ENCODE measurements at places on chromosomes 3 and 15.
A peak's percentile ranks its signal among the peaks of the same experiment; 100 is the strongest.

DNA sequence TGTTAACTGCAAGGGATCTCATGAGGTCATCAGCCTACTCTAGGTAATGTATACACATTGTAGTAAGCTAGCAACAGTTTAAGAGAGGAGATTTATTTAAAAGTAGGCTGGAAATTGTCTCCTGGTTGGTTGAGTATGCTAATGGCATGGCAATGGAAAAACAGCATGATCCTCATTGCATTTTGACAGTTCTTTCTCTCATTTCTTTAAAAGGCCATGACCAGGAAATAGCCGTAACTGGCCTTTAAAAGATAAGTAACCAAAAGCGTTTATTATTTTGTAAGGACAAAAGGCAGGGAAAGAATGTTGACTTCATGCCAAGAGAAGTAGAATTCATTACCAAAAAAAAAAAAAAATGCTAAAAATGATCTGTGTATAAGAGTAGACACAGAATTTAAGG lies 310.3 kb downstream of the FGF12 start:
- DNase-seq: no peak

DNA sequence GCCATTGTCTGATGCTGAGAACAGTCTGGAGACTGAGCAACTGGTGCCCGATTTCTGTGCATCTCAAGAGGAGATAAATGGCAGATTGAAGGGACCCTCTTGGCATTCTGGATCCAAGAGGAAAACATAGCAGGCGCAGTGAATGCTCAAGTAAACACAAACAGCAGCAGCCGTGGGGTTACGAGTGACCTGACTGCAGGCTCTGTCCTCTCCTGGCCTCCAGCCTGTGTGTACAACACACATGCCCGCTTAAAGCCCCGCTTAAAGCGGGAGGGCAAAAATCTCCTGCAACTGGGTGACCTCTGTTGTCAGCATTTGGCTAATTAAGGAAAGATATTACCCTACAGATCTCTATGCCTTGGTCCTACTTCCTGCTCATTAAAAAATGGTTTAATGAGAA lies 120.5 kb downstream of the GREM1 start:
- no peak for DNase-seq

DNA sequence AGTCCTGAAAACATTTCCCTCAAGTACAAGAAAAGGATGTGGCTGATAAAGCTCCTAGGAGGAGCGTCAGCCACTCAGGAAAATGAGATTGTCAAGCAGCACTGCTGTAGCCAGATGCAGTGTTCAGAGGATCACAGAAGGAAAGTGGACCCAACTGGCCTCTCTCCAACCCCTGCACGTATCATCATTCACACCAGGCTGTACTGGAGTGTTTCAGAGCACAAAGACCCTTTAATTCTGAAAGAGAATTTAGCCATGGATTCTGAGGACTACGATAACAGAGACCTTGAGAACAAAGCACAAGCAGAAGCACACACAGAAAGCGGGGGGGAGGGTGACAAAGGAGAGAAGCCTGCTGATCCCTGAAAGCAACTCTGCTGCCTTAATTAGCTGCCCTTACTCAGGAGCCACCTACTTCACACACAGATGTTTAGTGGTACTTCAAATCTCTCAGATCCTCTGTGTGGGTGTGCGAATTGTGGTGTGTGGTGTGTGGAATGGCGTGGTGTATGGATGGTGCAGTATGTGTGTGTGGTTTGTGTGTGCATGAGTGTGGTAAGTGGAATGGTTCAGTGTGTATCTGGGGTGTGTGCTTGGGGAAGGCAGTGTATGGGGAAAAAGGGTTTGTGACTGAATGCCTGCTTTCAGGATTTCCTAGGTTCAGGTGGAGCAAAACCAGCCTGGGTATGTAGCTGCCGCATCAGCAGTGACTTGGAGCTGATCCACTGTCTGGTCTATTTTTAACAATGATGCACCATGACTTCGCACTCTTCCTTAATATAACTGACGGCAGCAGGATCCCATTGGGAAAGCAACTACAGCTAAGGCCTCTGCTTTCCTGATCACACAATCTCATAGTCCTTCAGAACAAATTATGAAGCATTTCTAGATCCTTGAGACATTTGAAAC lies 192.5 kb downstream of the RSL24D1 start:
- DNase-seq: no peak

GRCh38 chr15:62539236-62539635 lies 374.2 kb upstream of the C2CD4B start:
- no peak for DNase-seq

- DNase-seq: no peak
Measured at GRCh38 chr15:90930861-90931574, 1.3 kb downstream of the HDDC3 start.

- no peak for DNase-seq
Measured at GRCh38 chr3:27458929-27459328, 25.3 kb downstream of the SLC4A7 start.

DNA sequence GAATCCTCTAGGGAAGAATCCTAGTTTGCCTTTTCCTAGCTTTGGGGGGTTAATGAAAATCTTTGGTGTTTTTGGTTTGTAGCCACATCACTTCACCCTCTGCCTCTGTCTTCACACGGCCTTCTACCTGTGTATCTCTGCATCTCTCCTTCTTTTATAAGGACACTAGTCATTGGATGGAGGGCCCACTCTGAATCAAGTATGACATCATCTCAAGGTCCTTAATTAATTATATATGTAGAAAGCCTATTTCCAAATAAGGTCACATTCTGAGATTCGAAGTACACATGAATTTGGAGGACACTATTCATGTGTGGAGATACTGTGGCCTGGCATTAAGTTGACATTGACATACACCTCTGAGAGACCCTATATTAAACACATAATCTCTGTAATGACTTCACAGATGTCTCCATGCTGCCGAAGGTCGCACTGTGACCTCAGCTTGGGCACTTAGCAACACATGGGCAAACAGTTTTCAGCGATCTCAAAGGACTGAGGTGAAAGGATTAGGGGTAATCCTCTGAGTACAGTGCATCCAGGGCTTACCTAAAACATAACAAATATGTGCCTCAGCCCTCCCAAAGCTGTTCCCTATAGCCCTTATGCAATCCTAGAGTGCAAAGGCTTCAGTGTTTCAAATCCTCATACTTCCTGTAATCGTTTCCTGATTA lies 446.0 kb downstream of the FGF12 start:
- DNase-seq: no peak

DNA sequence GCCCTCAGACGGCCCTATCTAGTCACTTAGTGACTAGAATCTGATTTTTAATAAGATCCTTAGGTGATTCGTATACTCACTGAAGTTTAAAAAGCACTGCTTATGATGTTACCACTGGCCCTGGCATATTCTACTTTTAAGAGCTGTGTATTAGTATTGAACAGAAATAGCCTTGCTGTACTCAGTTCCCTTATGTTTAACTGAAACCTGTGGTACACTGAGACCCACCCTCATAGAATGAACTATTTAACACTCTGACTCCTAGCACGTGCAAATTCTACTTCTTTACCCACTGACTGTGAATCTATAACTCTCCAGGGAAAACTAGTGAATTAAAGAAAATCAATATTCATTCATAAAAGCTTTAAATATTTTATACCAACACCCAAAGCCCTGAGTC lies 108.9 kb downstream of the CCNL1 start:
- DNase-seq: no peak

DNA sequence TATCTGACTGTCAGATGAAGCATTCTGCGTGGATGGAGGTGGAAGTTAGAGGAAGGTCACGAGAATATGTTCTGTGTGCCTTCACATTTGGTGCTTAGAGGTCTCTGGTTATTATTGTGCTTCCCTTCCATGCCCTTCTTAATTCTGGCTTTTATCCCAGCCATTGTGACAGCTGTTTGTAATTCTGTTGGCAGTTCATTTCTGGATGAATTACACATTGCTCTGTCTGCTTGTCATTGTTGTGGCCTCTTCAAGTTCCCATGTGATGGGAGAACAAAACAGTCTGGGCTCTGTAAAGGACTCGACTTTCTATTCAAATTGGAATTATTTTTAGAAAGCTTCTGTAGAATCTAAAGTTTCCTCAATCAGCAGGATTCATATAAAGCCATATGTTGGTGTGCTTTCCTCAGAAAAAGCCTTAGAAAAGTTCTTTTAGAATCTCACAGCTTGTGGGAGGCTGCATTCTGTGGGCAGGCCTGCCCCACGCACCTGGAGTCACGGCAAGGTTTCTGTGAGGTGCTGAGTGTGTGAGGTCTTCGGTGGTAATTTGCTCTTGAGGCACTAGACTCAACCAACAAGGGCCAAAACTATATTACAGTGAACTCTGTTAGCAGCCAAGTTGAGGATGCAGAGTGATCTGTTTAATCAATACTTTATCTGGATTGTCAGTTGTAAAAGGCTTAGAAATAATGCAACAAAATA lies 397.4 kb upstream of the AZI2 start:
- DNase-seq: no peak

DNA sequence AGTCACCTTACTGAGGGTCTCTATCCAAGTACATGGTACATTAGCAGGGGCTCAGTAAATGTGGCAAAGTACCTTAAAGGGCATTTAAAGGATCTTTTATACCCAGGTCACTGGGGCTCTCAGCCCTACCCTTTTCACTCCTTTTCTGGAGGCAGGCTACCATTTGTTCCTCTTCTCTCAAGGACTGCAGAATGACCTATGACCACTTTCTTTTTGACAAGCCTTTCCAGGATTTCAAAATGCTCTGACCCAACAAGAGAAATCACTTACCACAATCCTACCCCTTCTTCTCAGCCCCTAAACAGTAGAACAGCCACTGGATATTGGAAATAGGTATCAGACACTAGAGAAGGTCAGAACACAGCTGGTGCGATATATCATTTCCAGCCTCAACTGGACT lies 221.8 kb upstream of the TPRG1 start:
- no peak for DNase-seq

DNA sequence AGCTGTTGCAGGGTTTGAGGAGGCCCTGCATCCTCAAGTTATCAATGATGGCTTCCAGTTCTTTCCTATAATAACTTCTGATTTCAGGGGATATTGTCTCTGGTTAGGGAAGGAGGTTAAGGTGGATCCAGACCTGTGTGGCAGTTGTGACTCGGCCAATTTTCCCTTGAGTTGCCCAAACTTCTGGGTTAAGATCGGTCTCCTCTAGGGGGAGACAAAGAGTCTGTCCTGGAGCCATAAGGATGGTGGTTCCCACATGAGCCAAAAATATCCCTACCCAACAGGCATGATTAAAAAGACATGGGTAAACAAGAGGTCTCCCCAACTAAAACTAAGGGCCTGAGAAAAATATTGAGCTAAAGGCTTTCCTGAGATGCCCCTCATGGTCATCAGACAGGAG lies 227.5 kb upstream of the MDFIC2 start:
- DNase-seq: no peak

GRCh38 chr3:37814547-37814946 lies 47.1 kb upstream of the CTDSPL start:
- no peak for DNase-seq

- DNase-seq: no peak
Measured at GRCh38 chr15:32967521-32967920, 227.0 kb downstream of the FMN1 start.

- DNase-seq: no peak
Measured at GRCh38 chr3:109900783-109901182, 563.4 kb upstream of the DPPA4 start.

GRCh38 chr3:48697952-48698351 lies 12.2 kb upstream of the NCKIPSD start:
- DNase-seq: no peak

- DNase-seq: peak; percentile 72
Measured at GRCh38 chr15:90097475-90097874, 4.8 kb downstream of the IDH2 start.

DNA sequence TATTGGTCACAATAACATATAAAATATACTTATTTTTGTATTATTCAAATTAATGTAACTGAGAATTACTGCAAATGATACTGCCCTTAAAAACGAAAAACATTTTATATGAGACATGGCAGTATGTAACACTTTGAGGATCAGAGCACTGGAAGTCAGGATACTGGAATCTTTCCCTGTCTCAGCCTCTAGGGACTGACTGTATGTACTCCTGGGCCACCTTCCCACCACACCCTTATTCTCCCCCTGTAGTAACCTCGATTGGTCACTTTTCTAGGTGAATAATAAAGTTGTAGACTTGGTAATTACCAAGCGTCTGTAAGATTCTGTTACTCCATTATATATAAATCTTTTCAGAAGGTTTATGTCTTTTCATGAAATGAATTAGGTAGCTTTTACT lies 43.0 kb downstream of the LRRC49 start:
- DNase-seq: no peak

GRCh38 chr3:27900316-27900715 lies 178.2 kb upstream of the EOMES start:
- no peak for DNase-seq
